ENCODE measurements at places on chromosomes 11 and 22. TPM values are rescaled to one million over a fixed set of nuclear protein-coding genes. Genes with fewer than 3 reads are reported as not detected.

Gene TRPM5
- not detected for total RNA-seq

Gene CNGA4
- total RNA-seq, result 0.31 TPM

Gene CCDC179
- not detected for total RNA-seq

Gene OR52A1
- not detected for total RNA-seq

Gene OR52E5
- not detected for total RNA-seq

Gene TEX12
- total RNA-seq, result not detected

Gene ZP1
- not detected for total RNA-seq

Gene HEPHL1
- total RNA-seq, result not detected

Gene FAM227A
- 3.7 TPM for total RNA-seq

Gene JHY
- 6.2 TPM for total RNA-seq

Gene ANKK1
- total RNA-seq, result not detected

Gene SYCE3
- total RNA-seq, result not detected

Gene GNAZ
- 192 TPM for total RNA-seq
